Stomach (tissue), 19 donors: ENCODE measurements at places on chromosomes 7 and 10. TPM values are rescaled to one million over a fixed set of nuclear protein-coding genes. Genes with fewer than 3 reads are reported as not detected.

- DNase-seq = no peak
Observed at GRCh38 chr7:69373171-69374043, 224.9 kb upstream of the AUTS2 start.

GRCh38 chr10:58781873-58782488, 269.3 kb downstream of the BICC1 start:
- peak; percentile 78 for DNase-seq

DNA sequence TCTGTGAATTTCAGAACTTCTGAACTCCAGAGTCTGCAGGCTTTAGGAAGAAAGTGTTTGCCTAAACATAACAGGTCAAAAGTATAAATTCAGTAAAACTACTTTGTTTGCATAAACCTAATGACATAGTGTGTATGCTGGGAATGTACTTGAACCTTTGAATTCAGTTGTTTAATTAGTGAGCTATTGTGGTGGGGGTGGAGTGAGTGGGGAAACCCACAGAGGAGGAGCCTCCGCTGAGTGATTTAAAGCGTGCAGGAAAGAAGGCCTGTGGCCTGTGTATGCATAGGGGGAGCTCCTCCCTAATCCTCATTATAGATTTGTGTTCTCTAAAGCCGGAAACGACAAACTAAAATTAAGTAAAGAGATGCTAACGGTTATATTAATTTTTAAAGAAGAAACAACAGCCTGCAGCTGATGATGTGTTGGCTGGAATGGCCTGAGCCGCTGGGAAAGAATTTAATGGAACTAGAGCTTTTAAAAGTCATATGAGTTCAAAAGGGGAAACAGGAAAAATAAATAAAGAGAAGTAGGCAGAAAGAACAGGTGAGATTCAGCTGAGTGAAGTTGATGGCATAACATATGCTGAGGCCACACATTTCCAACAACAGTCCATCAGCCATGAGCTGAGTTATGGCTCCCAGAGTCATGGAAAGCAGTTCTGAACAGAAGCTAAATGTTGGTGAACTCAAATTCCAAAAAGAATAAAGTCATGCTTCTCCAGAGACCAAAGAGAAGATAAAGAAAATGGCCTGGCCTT, 595.0 kb downstream of the GRM8 start:
- no peak for DNase-seq

GRCh38 chr7:50246551-50246950, 58.0 kb upstream of the IKZF1 start:
- DNase-seq = no peak

Gene CSTF2T
- polyA plus RNA-seq = 7.1 TPM
